ENCODE measurements at places on chromosomes 2 and 18.

DNA sequence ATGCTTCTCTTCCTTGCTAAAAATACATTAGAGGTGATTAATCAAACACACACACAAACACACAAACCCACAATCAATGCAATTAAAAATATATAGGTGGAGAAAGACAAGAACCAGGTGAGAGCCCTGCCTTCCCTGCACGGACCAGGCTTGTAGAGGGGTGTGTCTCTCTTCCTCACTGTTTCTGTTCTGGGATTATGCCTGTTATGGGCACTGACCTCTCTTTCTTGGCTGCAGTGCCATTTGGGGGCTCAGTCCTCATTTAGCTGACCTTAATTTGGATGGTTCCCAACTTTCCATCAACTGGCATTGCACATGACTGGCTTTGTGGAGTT is 89.8 kb downstream of the SH3RF3 start:
- DNase-seq: no peak

- no peak for DNase-seq
Observed at GRCh38 chr2:241541564-241542277, 16.8 kb upstream of the BOK start.

DNA sequence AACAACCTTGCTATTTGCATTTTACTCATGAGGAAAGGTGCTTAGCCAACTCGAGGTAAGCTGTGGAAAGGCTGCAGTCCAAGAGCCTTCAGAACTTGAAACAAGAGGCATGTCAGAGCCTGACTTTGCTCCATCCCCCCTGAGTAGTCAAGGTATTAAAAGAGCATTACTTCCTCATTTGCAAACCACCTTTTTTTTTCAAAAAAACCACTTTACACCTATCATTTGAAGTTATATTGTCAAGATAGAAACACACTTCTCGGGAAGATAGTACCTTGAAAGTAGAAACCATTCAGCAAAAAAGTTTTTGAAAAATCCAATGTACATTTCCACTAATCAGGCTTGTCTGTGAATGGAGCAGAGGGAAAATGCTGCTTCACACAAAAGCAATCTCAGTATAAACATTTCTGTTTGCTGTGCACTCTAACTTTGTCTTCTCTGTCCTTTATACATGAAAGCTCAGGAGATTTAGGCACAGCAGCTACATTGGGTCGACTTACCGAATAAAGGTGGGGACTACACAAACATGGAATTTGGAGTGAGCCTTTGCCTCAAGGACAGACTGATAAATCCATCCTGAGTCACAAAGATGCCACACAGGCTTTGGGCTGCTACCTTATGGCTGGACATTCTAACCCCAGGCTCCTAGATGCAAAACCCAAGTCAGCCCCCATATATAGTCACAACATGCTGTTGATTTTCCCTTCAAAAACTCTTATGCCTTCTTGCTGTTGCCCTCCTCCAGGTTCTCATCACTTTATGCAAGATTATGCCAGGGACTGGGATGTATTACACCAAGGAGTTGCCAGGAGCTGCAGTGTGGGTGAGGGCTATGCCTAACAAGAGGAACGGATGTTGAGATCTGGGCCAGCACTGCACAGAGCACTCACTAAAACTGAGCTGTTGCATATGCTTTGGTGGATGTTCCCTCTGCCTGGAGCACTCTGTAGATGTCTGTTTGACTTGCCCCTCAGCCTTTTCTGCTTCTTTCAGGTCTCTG is 41.4 kb upstream of the EML4 start:
- no peak for DNase-seq

GRCh38 chr2:24785671-24786321 is 7.4 kb downstream of the PTRHD1 start:
- no peak for DNase-seq

DNA sequence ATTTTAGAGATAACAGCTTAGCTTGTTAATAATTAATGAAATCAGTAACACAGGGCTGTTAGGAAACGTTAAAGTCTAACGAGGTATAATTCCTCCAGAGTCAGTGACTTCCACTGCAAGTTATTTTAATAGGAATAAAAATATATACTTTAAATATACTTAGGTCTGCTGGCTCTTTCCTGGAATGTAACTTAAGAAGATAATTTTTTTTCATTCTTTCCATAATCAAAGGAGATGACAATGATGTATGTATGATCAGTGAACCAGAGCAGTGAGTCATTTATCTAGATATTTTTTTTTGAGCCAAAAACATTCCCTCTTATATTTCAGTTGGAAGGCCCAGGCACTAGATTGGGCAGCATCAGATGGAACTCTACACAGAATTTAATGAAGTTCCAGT is 104.2 kb upstream of the LYPD1 start:
- DNase-seq: no peak

DNA sequence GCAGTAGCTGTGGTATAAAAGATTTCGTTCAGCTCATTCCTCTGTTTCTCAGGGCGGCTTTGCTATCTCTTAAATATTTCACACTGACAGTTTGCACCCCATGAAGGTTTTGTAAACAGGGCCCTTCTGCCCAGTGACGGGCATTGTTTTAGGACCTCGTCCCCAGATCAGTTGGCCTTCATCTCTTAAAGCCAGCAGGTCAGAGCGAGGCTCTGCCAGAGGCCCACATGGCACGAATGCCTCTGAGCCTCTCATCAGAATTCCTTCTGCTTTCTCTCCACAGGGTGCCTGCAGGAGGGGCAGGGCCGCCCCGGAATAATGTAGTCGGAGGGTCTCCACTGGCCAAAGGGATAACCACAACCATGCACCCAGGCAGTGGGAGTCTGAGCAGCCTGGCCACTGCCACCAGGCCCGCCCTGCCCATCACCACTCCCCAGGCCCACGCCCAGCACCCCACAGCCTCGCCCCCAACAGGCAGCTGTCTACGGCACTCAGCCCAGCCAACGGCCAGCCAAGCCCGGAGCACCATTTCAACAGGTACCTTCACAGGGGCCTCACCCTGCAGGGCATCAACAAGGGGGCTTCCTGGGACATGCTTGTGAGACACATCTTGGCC is 177.0 kb downstream of the SEPTIN10 start:
- no peak for DNase-seq

DNA sequence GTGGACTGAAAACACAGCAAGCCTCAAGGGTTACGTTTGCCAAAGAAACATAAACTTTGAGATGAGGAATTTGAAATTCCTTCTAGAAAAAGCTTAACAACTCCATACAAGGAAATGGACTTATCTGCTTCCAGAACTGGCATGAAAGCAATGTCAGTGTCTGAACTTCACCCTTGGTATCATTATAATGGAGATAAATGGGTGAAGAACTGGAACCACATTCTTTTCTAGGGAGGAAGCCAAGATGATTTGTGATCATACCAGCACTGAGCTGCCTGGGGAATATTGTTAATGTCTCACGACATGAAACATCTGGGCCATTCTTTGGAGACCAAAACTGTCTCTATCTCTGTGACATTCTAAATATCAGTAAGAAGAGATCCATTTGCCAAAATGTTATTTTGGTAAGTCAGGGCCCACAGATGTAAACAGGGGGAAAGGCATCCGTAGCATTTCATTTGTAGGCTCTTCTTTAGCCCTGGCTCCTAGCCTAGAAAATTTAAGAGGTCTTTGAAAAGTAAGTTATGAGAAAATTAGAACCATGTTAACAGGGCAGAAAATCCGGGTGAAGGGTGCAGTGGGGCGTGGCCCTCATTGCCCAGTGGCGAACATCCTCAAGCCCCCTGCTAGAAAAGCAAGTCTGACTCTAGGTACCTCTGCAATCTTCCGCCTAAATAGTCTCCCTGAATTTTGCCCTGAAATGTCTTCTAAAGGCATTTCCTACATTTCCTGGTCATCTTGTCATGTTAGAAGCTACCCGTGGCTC is 295.3 kb upstream of the EPAS1 start:
- DNase-seq: no peak

- no peak for DNase-seq
Observed at GRCh38 chr2:216696321-216696720, 972 bp upstream of the IGFBP5 start.

- DNase-seq: no peak
Observed at GRCh38 chr2:97963880-97964279, 31.9 kb downstream of the TMEM131 start.

- no peak for DNase-seq
Observed at GRCh38 chr2:62140426-62141141, 55.3 kb upstream of the B3GNT2 start.

DNA sequence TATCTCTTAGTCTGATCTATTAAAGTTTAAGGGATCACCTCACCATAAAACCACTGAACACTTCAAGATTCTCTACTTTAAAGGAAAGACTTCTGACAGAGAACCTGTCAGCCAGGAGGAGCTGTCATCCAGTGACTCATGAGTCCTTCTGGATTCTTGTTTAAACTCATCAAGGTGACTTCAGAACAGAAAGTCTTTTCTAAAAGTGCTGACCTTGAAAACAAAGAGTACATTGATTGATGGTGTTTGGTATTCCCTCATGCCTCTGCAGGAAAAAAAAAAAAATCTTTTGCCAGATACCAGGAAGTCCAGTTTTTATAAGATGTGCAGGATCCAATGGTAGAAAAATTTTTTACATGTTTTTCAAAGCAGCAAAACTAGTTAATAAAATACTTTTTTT is 12.3 kb downstream of the DSG2 start:
- no peak for DNase-seq

DNA sequence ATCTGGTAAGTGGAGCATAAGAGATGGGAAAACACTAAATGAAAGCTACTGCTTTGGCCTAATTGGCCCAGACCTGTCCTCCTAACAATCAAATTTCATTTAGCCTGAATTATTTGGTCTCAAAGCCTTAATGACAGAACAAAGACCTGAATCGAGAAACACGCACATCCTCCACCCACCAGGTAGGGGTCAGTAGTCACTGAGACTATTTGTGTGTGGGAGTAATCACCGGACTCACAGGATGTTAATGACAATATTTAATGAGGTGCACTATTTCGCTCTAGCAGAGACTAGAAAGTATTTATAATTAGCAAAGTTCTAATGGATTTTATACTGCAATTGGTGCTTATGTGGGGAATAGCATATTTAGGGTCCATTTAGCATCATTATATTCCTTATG is 68.1 kb downstream of the RBM43 start:
- no peak for DNase-seq

DNA sequence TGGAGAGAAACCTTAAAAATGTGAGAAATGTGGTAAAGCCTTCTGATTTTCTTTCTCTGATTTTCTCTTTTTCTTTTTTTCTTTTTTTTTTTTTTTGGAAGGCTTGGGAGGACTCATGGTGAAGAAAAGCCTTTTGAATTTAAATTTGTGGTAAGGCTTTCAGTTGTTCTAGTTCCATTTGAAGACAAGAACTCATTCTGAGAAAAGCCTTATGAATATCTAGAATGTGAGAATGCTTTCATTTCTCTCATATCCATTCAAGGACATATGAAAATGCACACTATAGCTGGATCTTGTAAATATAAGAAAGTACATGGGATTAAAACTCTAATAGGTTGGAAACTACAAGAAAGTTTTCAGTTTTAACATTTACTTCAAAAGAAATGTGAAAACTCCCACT is 1045.2 kb upstream of the NRXN1 start:
- no peak for DNase-seq

DNA sequence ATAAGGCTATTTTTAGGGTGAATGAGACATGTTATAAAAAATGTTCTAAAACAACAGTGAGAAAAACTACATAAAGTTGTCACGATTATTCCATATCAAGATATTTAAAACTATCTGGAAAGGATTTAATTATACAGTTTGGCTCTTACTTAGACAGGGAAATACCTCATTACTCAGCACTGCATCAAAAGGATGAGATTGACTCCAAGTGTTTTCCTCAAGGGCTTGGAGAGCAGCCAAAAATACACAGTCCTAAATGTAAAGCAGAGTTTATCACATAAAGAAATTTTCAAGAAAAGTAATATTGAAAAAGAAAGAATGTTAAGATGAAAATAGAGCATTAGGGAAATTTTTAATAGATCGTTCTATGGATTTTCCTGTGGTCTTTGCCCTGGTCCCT is 285.5 kb upstream of the NETO1 start:
- no peak for DNase-seq

- DNase-seq: no peak
Observed at GRCh38 chr2:50953021-50953420, 78.9 kb downstream of the NRXN1 start.

DNA sequence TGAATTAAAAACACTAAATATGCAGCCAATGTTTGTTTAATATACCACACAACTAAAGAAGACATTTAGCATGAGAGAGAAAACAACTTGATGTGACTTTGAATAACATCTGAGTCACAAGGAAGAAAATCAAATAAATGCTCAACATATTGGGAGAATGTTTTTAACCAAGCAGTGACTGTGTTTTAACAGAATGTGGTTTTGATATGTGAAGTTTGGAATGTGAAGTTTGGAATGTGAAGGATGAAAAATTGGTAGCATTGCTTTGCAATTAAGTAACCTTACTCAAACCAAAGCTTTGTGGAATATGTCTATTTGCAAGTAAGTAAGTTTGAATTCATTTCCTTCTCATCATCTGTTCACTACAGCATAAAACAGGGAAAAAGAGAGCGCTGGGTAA is 128.2 kb upstream of the DNAJC10 start:
- no peak for DNase-seq

DNA sequence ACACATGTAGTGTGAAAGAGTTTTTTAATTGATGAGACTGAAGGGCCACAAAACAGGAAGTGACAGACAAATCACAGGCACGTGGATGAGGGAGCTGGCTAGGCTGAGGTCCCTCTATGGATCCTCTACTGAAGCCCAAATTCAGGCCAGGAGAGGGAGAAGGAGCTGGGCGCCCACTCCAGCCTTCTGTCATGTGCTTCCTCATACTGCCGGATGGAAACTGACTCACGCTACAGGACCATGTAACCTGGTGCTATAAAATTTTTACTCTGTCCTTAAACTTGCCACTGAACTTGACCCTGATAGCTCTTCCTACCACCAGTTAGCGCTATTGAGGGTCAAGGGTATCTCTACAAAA is 31.3 kb downstream of the PSTPIP2 start:
- no peak for DNase-seq

DNA sequence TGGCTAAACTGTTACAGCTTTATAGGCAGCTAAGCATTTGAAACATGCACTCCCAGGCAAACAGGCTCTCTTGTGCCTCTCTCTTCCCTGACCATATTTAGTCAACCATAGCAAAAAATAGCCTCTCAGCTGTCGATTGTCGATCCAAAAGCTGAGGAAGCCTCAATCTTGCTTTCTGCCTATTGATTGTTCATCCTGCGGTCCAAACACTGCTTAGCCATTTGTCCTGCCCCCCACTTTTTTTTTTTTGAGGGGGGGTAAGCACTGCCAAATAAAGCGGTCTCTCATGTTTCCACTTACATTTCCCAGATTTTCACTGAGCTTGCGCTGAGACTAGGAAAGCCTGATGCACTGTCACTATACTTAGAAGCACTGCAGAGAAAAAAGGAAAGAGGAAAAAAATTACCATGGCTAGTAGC is 90.8 kb downstream of the MIB1 start:
- DNase-seq: no peak
